ENCODE measurements at places on chromosomes 13 and 19. TPM values are rescaled to one million over a fixed set of nuclear protein-coding genes. Genes with fewer than 3 reads are reported as not detected.

DNA sequence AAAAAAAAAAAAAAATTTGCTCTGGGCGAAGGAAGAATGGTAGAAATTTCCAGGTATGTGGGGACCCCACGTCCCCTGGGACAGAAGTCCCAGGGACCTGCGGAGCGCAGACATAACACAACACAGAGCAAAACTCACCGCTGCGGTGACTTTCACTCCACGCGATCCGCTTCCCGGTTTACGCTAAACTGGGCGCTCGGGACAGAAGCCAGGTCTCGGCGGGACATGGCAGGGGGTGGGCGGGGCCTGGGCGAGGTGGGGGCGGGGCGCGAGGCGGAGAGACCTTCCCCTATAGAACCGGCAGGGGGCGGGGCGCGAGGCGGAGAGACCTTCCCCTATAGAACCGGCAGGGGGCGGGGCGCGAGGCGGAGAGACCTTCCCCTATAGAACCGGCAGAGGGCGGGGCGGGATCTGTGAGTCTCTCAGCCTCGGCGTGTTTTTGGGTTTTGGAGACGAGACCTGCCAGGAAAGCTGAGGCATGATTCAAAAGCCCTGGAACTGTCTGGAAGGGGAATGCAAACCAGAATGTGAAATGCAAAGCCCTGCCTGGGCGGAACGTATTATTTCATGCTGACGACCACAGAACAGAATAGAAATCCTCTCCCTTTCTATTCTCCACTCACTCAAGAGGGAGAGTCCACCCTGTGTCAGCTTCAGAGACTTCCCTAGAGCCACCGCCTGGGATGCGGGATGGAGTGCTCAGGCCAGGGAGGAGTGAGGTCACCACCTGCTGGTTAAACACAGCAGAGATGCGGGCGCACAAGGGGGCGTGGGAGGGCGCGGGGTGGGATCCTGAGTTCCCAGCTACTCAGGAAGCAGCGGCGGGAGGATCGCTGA is 20.2 kb upstream of the ERVV-1 start:
- no peak for DNase-seq

Gene SLC27A5
- total RNA-seq: 24.5 TPM

Gene SPINT2
- 107 TPM for total RNA-seq

Gene ZNF563
- 6.5 TPM for total RNA-seq

Gene LGI4
- 0.52 TPM for total RNA-seq

DNA sequence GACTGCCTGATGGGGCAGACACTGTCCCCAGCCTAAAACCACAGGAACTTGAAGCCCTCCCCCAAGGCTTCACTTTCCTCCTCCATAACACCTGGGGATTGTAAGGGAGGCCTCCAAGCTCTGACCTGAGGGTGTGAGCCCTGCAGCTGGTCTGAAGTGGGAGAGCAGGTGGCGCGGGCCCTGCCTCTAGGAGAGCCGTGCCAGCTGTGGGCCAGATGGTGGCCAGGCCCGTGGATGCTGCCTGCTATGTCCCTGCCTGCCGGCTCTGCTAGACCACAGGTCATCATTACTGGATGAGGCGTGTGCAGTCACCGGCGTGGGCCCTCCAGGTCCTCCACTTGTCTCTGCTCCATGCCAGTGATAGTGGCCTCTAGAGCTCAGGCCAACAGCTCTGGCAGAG is 3.5 kb upstream of the KLHL26 start:
- no peak for DNase-seq

DNA sequence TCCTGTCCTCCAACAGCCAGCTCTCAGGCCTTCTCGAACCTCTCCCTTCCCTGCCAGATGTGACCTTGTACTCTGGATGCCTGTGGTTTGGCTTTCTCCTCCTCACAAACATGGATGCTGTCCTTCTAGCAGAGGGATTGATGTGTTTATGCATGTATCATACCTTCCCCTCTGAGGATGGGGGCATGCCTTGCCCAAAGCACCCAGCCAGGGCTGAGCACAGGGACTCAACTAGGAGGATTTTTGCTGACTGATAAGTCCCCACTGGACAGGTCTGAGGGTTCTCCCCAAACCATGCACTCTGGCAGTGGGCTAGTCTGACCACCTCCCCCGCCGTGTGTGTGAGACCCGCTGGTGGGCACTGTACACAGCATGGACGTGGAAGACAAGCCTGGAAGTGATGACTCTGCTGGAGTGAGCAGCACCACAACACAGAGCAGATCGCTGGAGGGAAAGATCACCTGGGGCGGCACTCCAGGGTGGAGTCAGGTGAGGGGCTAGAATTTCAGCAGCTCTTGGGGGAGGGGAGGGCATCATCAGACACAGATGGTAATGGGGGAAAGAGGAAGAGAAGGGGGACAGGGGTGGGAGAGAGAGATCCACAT is 360.3 kb upstream of the ZNF507 start:
- DNase-seq: no peak

Gene SMIM44
- not detected for total RNA-seq

Gene MAB21L1
- total RNA-seq: 0.99 TPM

DNA sequence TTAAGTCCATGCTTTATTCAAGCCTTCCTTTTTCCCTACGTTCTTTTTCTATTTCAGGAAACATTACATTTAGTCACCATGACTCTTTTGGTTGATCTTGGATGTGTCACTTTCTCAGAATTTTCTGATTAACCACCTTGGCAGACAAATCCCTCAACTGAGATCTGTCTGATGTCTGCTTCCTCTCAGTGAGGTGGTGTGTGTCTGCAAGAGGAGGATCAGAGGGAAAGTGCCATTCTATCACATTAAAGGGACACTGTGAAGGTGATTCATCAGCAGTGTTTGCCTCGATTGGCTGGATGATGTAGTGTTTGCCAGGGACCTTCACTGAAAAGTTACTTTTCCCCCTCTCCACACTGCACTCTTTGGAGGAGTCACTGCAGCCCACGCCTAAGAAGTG is 3.0 kb upstream of the CCNP start:
- DNase-seq: no peak

DNA sequence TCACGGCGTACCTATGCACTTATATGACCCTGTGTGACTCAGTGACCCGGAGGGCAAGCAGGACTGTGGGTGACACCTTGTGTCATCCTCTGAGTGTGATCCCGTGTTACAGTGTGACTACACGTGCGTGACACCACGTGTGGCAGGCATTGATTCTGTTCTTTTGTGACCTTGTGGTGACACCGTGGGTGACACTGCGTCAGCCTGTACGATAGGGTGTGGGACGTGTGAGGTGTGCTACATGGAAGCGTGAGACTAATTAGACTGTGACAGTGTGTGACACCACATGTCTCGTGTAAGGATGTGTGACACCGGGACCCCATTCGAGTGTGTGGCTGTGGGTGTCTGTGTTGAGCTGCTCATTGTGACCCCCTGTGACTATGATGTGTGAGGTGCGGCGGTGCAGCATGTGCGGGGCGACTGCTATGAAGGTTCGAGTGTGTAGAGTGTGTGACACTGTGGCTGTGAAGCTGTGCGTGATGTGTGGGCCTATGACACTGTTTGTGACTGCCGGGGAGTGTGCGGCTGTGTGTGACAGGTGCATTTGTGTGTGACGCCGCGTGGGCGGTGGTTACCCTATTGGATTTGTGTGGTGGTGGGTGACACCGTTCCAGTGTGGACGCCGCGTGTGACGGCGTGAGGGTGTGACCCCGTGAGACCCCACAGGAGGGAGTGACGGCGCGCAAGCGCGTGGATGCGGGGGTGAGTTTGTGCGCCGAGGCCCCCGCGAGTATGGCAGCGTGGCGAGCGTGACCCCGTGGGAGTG is 399 bp upstream of the SPTBN4 start:
- no peak for DNase-seq

DNA sequence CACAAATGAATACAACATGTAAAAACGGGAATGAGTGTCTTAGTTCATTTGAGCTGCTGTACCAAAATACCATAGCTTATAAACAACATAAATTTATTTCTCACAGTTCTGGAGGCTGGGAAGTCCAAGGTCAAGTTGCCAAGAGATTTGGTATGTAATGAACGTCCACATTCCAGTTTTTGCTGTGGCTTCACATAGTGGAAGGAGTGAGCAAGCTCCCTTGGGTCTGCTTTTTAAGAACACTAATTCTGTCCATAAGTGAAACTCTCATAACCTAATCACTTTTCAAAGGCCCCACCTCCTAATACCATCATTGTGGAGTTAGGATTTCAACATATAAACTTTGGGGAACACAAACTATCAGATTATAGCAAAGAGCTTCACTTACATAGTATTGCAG is 1189.6 kb downstream of the PCDH9 start:
- DNase-seq: no peak

GRCh38 chr19:18499055-18499775 is 22.7 kb downstream of the ELL start:
- no peak for DNase-seq

DNA sequence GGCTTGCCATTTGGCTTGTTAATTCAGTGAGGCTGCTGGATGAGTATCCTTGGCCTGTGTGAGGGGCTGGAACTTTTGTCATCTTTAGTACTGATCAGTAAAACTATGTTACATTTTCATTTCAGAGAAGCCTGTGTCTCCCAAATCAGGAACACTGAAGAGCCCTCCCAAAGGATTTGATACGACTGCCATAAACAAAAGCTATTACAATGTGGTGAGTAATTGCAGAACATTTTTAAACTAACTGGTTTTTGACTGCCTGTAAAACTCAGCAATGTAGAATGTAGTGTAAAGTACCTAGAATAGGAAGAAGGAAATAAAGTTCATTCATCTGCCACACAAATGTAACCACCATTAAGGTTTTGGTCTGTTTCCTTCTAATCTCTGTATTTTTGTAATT is 87.4 kb upstream of the TEX29 start:
- no peak for DNase-seq

DNA sequence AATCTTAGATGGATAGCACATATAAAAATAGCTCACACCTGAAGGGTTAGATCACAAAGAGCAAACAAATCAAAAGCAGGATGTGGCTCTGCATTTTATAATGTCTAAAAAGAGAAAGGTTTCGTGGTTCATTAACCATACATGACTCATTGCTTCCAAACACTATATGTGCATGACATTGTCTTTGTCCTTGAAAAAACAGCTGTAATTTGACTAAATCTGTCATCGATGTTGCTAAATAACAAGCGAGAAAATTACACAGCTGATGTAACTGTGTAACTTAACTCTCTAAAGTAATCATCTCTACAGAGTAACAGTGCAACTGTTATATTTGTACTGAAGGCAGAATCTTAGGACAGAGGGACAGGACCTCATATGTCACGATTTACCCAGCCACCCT is 383.1 kb upstream of the GPC6 start:
- no peak for DNase-seq

GRCh38 chr13:62113179-62113578 is 697.5 kb upstream of the PCDH20 start:
- DNase-seq: no peak

Data from thymus (tissue), 14 donors.